Foreskin melanocyte (primary cell): ENCODE measurements at places on chromosomes 16 and 17.

DNA sequence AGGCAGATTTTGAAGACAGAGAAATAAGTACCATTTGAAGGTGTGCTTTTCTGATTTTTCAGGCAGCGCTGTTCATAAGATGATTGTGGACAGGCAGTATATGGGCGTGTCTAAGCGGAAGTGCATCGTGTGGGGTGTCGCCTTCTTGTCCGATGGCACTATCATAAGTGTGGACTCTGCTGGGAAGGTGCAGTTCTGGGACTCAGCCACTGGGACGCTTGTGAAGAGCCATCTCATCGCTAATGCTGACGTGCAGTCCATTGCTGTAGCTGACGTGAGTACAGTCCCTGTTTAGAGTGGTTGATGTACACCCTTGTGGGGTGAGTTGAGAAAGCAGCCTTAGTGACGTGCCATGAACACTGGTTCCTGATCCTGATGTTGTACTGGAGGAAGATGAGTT is 10.7 kb downstream of the UTP4 start:
- no peak for DNase-seq

DNA sequence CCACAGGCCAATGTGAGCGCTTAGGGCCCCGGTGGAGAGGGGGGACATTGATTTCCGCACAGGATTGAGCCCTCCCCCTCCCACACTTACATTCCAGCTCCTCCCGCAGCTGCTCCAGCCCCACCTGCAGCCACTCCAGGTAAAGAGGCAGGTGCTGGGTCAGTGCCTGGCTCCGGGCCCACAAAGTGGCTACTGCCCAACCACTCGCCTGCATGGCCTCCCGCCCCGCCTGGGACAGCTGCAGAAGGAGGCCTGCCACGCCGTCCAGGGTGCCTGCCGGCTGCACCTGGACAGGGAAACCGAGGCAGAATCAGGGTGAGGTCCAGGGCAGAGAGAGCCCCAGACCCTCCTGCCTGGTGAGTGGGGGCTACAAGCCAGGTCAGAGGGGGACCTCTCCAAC is 46.3 kb downstream of the RMI2 start:
- DNase-seq = no peak

- peak; percentile 50 for DNase-seq
Observed at GRCh38 chr16:66130296-66130905, 236.1 kb upstream of the CDH5 start.

DNA sequence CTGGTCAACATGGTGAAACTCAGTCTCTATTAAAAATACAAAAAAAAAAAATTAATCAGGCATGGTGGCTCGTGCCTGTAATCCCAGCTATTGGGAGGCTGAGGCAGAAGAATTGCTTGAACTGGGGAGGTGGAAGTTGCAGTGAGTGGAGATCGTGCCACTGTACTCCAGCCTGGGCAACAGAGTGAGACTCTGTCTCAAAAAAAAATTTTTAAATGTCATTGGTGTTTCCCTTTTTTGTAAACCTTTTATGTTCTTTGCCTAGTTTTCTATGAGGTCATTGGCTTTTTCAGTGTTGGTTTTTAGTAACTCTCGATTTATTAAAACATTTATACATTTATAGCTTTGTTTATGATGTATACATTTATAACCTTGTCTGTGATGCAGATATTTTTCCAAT is 18.2 kb downstream of the NLRC5 start:
- DNase-seq = no peak

- DNase-seq = no peak
Observed at GRCh38 chr16:6341981-6342380, 990.7 kb upstream of the RBFOX1 start.

- DNase-seq = no peak
Observed at GRCh38 chr16:1651974-1652312, 26.1 kb upstream of the JPT2 start.

- no peak for DNase-seq
Observed at GRCh38 chr17:50196826-50197225, 4.6 kb downstream of the COL1A1 start.

DNA sequence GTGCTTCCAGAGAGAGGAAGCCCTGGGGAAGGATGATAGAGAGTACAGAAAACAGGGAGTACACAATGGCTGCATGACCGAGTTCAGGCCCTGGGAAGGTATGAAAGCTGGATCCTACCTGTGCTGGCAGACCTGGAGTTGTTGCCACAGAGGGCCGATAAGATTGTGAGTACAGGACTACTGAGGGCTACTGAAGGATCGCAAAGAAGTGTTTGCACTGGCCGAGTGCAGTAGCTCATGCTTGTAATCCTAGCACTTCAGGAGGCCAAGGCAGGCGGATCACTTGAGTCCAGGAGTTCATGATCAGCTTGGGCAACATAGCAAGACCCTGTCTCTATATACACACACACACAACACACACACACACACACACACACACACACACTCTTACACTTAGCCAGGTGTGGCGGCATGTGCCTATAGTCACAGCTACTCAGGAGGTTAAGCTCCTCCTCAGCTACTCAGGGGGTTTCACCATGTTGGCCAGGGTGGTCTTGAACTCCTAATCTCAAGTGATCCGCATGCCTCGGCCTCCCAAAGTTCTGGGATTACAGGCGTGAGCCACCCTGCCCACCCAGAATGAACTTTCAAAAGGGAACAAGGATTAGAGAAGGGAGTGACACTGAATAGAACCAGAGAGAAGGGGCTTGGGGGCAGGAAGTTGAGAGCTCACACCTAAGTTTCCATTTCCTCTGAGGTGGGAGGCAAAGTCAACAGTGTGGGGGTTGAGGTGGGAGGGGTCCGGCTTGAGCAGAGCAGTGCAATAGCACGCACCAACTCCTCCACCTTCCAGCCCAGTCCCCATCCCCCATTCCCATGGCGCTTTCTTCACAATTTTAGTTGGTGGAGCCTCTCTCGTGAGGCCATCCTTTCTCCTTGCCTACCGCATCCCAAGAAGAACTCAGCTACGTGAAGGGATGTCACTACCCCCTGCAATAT is 7.5 kb downstream of the SCIMP start:
- no peak for DNase-seq

DNA sequence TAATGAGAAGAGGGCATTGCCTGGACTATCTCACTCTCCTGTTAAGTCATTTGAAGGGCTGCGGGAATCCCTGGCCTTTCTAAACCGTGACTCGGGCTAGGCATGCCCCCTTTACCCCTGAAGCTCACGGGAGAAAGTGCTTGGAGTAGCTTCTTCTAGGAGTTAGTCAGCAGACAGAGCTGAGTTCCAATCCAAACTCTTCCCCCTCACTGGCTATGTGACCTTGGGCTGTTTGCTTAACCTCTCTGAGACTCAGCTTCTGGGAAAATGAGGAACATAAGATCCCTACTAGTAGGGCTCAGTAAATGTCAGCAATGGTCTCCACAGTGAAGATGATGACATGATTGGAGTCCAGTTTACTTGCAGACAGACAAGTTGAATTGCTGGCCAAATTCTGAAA is 5.7 kb upstream of the B9D1 start:
- DNase-seq = no peak

DNA sequence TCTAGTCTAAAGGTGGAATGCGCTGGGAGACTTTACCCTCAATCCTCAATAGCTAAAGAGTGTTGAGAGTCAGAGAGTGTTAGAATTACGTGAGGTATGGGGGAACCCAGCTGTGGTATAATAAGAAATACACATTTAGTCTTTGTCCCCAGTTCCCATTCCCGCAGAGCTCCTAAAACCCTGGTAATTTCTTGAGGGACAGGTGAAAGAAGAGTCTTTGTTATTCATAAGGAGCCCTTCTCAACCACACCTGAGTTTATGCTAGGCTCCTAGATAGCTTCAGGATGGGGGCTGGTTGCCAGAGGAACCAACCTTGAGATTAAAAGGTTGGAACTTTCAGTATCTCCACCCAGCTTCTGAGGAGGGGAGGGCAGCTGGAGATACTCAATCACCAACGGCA is 5.8 kb downstream of the ZNF18 start:
- no peak for DNase-seq

GRCh38 chr16:11257131-11257938 is 1.3 kb upstream of the SOCS1 start:
- DNase-seq = peak; percentile 72

GRCh38 chr17:7383742-7384488 is 3.0 kb downstream of the TNK1 start:
- DNase-seq = no peak

DNA sequence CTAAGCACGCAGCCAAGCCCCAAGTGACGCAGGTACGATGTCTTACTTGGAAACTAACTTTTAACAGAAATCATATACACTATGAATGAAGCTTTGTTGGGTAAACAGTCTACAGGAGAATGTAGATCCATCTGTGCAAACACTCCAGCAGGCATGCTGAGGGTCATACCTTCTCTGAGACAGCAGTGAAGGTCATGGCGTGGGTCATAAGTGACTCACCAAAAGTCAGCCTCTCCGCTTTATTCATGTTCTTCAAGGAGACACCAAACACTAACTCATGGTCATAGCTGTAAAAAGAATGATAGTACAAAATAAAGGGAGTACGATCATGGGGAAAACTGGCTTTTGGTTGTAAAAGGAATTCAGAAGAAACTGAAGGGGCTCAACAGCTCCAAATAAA is 20.6 kb downstream of the BLMH start:
- DNase-seq = no peak

GRCh38 chr17:53471514-53471913 is 351.2 kb upstream of the KIF2B start:
- no peak for DNase-seq

GRCh38 chr17:19335951-19336631 is 26.4 kb downstream of the B9D1 start:
- no peak for DNase-seq

GRCh38 chr16:89343501-89344457 is 126.3 kb downstream of the ZNF778 start:
- no peak for DNase-seq

- no peak for DNase-seq
Observed at GRCh38 chr16:31386157-31386984, 6.8 kb upstream of the ITGAD start.

DNA sequence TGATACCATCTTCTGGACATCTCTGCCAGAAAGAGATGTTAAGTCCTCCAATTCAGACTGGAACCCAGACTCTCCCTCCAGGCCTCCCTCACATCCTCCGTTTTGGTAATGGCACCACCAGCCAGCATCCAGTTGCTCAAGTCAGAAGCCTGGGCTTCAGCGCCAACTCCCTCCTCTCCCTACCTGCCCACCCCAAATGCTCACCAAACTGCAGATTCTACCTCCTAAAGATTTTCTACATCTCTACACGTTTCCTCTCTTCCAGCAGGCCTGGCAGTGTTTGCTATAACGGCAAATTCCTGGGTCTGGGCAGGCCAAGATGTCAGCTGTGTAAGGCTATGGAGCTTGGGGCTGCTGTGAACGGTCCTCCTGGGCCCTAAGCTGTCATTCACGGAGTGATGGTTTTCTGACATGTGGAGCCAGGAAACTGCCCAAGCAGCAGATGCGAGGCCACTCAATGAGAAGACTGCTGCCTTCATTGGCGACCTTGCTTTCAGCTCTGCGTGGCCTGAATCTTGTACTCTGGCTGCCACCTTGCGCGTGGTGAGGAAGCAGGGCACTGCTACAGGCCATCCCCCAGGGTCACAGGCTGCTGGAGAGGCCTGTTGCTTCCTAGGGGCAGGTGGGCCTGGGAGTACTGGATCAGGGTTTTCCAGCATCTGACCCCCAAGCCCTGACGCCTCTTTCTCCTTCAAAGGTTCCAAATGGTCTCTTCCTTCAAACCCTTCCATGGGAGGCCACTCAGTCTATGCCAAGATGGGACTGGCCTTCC is 37.7 kb downstream of the TBX4 start:
- no peak for DNase-seq

DNA sequence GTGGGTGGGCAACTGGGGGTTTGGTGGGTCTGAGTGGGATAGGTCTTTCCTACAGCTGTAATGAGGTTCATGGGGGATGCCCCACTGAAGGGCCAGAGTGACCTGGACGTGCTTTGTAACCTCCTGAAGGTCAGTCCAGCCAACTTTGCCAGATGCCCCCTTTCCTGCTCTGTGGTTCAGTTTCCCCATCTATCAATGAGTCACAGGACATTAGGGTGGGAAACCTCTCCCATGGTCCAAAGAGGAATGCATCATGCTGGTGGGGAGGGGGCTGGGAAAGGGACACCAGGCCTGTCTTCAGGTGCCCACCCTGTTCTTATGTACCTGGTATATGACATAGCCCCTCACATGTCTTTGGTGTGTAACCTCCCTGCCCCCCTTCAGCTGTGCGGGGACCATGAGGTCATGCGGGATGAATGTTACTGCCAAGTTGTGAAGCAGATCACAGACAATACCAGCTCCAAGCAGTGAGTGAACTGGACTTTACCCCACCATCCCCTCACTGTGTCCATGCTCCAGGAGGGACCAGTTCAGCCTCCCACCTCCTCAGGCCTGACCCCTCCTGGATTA is 24.0 kb upstream of the ALKBH5 start:
- DNase-seq = no peak

DNA sequence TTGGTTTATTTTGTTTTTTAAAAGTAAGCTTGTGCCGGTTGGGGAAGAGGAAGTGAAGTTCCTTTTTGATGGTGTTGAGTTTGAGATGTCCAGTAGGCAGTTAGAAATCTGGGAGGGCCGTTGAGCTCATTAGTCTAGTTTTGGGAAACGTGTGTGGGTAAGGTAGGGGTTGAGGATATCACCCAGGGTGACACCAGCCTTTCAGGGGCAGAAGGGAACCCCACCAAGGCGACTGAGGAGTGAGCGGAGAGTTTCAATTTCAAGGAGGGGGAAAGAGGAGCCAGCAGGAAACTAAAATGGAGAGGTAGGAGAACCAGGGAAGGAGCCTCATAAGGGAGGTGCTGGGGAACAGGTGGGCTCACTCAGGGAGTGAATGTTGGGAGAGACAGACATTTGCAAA is 22.7 kb downstream of the HAPSTR1 start:
- no peak for DNase-seq

DNA sequence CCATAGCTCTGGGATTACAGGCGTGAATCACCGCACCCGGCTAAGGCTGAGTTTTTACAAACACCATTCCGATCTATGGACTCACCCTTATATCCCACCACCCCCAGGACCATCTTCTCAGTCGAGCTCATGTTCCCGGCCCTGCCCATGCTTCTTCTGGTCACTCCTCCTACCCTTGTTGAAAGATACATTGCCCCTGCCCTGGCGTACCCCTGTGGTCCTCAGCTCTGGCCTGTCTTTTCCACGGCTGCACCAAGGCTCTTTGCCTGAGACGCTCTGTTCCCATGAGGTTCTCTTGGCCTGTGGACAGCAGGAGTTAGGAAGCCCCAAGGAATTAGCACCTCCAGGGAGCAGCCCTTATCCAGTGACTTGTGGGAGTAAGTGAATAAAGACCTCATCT is 379.4 kb upstream of the TNRC6C start:
- no peak for DNase-seq

- no peak for DNase-seq
Observed at GRCh38 chr17:29838961-29839360, 91.1 kb downstream of the SSH2 start.

GRCh38 chr17:65799454-65799853 is 238.0 kb upstream of the AXIN2 start:
- DNase-seq = no peak
